ENCODE measurements at places on chromosomes 4 and X.

DNA sequence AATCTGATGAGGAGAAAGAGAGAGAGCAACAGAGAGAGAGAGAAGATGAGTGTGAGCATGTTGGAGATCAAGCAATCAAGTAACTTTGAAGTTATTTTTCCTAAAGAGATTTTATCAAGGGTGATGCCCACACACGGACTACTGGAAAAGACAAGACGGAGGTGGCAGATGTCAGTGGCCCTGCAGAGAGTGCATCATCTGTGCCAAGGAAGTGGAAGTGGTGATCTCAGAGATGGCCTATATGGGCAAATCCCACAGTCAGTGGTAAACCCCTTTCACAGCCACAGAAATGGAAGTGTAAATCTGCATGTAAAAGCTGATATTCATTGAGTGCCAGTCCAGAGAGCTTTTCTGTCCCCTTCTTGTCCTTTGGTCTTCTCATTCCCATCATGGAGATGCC lies 577.2 kb upstream of the AADAT start:
- no peak for DNase-seq

GRCh38 chrX:152992115-152992514 lies 1.8 kb downstream of the PNMA5 start:
- DNase-seq, result no peak

DNA sequence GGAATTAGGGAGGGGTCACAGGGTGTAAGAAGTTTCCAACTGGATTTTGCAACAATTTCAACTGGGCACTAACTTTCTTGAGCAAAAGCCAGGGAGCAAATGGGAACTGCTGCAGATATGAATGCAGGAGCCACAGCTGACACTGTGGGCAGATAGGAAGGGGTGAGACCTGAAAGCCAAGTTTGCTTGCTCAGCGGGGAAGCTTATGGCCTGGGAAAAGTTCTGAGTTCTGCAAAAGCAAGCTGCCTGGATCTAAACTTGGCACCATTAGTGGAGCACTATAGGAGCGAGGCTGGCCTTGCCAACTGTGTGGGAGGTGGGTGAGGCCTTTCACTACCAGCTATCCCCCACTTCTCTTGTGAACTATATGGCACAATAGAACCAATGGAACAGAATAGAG lies 11.1 kb downstream of the CYSLTR1 start:
- DNase-seq, result no peak

DNA sequence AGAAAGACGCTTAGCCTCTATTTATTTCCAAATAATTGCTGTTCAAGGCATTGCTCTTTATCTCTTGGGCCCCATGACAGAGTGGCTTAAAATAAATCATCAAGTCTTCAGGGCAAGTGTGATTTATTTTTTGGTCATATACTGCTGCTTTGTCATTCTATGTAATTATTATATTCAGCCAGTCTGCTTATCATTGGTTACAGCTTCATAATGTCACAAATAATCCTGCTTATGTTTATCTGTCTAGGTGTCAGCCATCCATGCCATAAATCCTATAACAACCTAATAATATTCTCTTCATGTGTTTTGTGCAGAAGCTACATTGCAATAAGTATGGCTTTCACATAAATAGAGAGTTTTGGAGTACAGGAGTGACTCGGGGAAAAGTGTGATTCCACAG lies 41.0 kb downstream of the HHIP start:
- DNase-seq, result no peak

DNA sequence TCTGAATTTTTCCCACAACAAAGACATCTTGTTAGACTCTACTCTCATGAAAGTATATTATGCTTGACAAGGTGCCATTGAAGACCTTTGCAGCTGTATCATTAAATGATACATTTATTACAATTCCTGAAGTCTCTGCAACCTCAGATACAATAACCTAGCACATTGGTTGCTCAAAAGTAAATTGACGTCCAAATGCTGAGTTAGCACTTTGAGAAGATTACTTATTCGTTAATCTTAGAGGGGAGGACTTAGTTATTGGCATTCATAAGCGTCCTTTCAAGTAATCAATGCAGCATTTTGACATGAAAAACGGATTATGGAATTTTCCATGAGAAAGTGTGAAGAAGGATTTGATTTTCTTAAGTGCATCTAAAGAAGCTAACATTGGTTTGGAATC lies 151.6 kb downstream of the ARSF start:
- no peak for DNase-seq

- DNase-seq, result no peak
Observed at GRCh38 chr4:23237771-23238170, 545.0 kb downstream of the GBA3 start.
